ENCODE measurements at places on chromosomes 2 and 18. TPM values are rescaled to one million over a fixed set of nuclear protein-coding genes. Genes with fewer than 3 reads are reported as not detected.

GRCh38 chr18:47915930-47916329 lies 14.5 kb downstream of the SMAD2 start:
- DNase-seq = no peak

DNA sequence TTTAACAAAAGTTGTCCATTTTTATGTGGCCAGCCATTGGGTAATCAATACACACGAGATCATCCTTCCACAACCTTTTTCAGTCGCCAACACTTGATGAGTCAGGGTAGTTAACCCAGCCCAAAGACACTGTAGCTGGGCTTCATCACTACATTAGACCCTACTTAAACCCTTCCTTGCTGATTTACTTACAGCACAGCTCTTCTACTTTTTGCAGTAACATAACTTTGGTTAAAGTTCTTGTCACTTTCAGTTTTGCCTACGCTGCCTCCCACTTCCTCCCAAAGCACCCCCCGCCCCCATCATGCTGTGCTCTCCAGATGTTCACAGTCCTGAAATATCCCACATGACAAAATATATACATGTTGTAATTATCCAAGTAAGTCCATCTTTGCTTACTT lies 103.6 kb downstream of the CDK15 start:
- DNase-seq = no peak

The CTDSP1 gene
- total RNA-seq = 113 TPM

GRCh38 chr2:216371721-216372702 lies at the start of gene MARCHF4:
Gene MARCHF4 (minus strand): TSS chr2:216372483. CDS start chr2:216370260, 2,223 bp downstream.
- peak; percentile 79 for DNase-seq

DNA sequence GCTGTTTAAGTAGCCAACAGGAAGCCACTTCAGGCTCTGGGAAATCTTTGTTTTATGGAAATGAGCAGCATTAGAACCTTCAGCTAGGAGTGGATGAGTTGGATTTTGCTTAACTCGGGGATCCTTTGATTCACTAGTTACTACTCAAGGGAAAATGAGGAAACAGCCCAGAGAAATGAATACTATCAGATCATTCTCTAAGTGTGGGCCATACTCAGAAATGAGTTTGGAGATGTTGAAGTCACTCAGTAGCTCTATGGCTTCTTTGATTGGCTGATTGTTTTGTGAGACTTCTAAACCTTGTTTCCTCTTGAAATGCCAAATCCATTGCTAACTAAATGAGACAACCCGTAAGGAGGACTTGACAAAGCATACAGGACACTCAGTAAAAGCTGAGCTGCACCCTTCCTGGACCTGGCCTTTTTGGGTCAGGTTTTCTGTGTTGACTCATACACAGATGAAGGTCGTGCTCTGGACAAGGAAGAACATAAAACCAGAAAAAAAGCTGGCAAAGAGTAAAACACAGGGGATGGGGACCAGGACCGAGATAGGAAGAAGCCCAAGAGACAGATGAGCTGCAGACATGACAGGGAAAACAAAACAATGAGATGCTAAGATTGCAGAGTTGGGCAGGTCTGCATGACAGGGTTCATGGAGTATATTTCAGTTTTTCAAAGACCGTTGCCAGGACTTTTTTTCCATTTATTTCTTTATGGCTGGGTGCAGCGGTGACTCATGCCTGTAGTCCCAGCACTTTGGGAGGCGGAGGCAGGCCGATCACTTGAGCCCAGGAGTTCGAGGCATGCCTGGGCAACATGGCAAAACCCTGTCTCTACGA lies 41.6 kb downstream of the INO80C start:
- no peak for DNase-seq

The CACNB4 gene
- 0.32 TPM for total RNA-seq

- no peak for DNase-seq
Measured at GRCh38 chr2:196962325-196962724, 35.8 kb upstream of the PGAP1 start.

The ARHGAP25 gene
- 5.4 TPM for total RNA-seq

- DNase-seq = peak; percentile 51
Measured at GRCh38 chr2:217749008-217749407, 253.8 kb downstream of the TNS1 start.

DNA sequence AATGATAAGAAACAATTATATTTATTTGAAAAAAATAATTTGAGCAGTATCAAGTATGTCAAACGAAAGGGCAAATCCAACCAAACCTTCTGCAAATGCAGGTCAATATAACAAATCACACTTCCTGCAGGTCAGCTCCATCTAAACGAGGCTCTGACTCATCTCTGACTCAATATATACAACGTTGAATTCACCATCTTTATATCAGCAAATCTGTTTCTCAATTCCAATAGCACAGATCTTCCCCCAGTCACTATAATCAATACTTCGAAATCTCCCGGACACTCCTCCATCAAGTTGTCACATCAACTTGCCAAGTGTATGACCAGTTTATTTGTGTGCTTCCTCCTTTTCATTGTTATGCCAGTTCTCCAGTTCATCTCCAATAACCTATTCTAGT lies 388.9 kb downstream of the ZEB2 start:
- DNase-seq = no peak

The HTR2B gene
- 0.50 TPM for total RNA-seq

DNA sequence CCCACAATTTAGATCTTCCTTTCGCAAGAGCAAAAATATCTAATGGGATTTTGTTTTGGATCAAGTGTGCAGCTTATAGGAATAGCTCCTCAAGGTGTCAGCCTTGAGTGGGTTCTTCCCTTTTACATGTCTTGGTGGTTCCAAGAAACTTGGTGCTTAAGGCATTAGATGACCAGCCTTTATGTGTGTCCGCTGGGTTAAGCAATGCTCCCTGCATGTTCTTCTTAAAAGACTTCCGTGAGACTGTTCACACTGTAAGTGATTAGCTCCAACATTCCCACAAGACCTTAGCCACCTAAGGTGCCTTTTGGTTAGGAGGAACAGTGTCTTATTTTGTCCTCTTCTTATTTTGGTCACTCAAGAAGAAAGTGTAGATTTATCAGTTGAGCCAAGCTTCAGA lies 44.3 kb upstream of the GPR39 start:
- DNase-seq = no peak

DNA sequence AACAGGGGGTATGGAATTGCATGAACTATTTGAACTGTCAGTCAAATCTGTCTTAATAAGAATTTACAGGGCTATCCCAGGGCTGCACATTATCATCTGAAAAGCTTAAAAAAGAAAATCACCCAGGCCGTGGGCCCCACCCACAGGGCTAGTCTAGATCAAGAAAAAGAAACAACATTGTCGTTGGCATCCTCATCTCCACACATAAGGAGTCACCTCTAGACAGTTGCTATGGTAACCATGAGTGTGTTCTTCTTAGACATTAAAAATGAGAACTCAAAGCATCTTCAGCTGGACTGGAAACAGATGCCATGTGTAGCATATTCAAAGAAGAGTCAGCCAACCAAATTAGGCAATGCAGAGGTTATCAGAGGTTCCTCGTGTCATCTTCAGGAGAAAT lies 72.3 kb upstream of the CPO start:
- DNase-seq = no peak

The REG3G gene
- total RNA-seq = not detected

The LAPTM4A gene
- 246 TPM for total RNA-seq

The SLC9A4 gene
- not detected for total RNA-seq

The TRPM8 gene
- not detected for total RNA-seq

DNA sequence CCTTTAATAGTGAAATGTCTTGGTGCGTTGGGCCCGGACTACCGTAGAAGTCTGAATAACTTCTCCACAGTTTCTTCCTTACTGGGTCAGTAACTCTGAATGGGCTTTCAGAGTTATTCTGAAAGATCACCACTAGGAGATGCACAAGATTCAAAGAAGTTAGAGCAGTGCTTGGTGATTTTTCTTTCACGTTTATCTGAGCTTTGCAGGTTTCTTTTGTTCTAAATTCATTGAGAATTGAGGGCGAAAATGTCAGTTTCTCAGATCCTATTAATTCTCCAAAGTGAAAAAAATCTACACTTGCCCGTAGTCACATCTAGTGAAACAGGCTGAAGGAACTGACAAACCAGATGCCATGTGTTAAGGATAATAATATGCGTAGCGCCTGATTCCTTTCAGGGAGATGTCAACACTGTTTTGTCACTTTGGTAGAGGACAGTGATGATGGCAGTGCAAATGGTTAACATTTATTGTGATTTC lies 70.1 kb downstream of the QPCT start:
- DNase-seq = no peak

The MPP4 gene
- total RNA-seq = not detected

DNA sequence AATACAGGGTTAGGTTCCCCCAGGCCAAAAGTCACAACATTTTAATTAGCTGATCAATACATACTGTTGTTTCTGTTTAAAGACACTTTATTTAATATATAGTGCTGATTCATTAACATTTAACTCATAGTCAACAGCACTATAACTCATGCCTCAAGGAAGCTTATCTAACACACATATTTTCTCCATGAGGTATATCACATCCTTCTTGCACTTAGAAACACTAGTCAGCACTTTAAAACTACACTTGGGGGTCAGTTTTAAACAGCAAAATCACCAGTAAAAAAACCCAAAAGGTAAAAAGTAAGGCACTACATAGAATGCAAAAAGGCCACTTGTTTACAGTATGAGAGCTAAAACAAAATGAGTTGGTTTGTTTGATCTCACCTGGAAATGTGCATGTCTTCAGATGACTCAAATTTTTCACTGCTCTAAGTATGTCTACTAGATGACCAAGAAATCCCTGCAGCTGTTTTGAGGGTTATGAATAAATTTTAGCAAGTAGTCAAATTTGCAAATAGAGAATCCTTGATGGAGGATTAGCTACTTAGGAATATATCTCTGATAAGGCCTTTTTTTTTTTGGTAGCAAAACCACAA lies 54.1 kb upstream of the EPB41L5 start:
- no peak for DNase-seq

The C2orf15 gene
- total RNA-seq = 0.30 TPM

The DPYSL5 gene
- not detected for total RNA-seq

- no peak for DNase-seq
Measured at GRCh38 chr2:1976728-1977416, 232.6 kb upstream of the PXDN start.

DNA sequence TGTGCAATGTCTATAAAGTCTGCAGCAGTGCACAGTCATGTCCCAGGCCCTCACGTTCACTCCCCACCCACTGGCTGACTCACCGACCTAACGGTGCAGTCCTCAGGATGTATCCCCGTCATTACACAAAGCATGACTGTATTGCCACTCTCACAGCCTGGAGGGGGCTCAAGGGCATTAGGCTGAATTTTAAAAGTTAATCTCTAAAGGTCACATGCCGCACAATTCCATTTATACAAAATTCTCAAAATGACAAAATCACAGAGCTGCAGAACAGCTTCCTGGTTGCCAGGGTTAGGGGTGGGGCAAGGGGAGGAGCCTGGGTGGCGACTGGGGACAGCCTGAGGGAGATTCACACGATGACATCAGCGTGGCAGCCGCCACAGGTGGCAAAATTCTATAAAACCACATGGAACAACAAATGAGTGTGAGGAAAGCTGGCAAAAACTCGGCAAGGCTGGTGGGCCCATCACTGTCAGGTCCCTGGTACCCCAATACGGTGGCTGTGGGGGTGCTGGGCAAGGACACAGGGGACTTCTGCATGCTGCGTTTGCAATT lies 97.6 kb downstream of the NDUFA10 start:
- DNase-seq = no peak

GRCh38 chr2:46964835-46965560 lies 49.4 kb upstream of the MCFD2 start:
- DNase-seq = no peak

DNA sequence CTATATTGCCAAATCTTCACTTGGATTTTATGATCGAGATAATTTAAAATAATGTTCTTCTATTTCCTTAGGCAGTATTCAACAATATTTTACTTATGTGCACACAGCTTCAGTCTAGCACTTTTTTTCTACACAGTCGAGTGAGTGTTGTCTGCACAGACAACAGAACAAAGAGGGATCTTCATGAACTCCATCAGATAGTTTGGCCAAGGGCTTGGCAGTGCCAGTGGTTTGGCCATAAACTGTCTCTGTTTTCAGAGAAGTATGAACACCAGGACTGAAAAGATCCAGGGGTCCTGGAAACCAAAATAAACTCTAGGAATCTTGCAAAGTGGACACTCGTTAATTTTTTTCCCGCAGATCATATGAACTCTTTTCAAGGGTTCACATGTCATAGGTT lies 547.3 kb downstream of the PLCL1 start:
- DNase-seq = no peak

All from left ventricle myocardium superior (tissue), 1 donor.